A172 (cell line): ENCODE measurements at places on chromosomes 16 and 17. TPM values are rescaled to one million over a fixed set of nuclear protein-coding genes. Genes with fewer than 3 reads are reported as not detected.

TPSD1 gene
- total RNA-seq: not detected in 2 replicates

GRCh38 chr17:76681222-76682137, 29.3 kb downstream of the MXRA7 start:
- peak; percentile 78 for DNase-seq

DPEP2 gene
- total RNA-seq: not detected in 2 replicates

DNA sequence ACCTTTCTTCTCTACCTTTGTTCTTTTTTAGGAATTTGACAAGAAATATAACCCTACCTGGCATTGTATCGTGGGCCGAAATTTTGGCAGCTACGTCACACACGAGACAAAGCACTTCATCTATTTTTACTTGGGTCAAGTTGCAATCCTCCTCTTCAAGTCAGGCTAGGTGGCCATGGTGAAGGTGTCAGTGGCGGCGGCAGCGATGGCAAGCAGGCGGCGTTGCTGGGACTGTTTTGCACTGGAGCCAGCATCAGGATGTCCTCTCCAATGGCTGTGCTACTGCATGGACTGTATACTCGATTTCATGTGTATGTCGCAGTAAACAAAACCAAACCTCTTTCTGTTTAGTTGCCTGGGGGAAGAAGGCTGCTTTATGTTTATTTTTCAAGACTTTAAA, 5.9 kb downstream of the DYNLL2 start:
- no peak for DNase-seq

- DNase-seq: no peak
Measured at GRCh38 chr17:251531-251930, 70.1 kb upstream of the DOC2B start.

DNA sequence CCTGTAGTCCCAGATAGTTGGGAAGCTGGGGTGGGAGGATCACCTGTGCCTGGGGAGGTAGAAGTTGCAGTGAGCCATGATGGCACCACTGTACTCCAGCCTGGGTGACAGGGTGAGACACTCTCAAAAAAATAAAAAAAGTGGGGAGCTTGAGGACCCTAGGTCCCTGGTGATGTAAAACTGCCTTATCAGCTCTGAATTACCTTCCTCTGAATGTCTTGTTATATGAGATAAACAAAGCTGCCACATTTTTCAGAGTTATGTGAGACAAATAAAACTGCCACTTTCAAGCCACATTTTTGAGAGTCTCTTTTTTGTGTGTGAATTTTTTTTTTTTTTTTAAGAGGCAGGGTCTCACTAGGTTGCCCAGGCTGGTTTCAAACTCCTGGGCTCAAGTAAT, 32.0 kb upstream of the B4GALNT2 start:
- DNase-seq: no peak

DNA sequence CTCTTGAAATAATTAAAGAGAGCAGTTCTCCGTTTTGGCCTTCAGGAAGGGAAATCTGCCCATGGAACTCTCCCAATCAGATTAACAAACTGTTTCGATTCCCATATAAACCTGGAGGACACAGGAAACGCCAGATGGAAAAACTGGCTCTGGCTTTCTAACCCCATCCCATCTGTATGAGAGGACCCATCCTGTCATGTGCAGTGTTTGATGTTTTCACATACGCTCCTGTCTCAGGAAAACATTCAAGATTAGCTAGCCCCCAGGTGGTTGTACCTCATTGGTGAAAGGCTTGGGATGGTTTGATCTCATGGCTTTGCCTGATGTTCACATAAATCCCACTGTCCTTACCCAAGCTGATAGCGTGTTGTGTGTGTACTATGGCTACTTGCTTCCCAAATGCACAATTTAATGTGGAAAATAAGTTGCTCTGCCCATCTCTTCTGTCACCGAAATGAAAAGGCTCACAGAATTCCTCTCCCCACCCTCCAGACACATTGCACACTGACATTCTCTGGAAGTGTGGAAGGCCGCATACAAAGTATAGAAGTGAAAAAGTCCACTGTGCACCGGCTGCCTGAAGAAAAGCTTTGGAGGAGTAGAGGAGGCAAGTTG, 18.2 kb upstream of the ERN1 start:
- DNase-seq: no peak

GRCh38 chr17:60165971-60166370, 16.2 kb downstream of the CA4 start:
- DNase-seq: peak; percentile 56

DNA sequence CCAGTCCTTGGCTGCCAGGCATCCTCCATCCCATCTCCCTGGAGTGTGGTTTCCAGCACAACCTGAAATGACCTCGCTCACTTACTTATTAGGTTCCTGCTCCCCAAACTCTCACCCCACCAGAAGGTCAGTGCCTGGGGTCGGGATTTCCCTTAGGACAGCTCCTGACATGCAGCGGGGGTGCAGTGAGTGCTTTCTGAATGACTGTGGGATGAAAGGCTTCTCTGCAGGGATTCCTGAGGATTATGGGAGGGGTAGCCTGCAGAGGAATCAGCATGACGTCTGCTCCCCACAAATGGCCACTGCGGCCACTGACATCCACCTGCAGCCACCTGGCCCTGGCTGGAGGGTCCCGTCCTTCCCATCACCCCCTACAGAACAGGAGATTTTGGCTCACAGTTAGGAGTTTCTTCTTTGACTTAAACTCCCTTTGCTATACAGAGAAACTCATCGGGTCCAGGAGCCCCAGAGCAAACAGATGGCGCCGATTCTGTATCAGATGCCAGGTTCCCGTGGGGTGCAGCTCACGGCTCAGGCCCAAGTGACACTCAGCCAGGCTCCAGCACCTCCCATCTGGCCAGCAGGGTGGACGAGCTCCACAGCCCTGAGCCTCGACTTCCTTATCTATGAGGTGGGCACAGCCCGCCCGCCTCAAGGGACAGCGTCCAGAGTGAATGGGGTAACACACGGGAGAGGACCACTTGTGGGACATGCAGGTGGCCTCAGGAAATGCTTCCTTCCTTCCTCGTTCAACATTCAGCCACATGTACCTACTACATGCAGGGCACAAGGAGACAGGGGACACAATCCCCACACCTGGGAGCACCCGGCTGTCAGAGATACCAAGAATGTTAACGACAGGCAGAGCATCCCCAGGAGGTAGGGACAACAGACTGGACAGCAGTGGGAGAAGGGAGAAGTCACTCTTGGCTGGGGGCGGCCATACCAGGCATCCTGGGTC, 69.8 kb downstream of the RMI2 start:
- DNase-seq: no peak

SYNRG gene
- total RNA-seq: 7.4 and 9.0 TPM in 2 replicates

DNA sequence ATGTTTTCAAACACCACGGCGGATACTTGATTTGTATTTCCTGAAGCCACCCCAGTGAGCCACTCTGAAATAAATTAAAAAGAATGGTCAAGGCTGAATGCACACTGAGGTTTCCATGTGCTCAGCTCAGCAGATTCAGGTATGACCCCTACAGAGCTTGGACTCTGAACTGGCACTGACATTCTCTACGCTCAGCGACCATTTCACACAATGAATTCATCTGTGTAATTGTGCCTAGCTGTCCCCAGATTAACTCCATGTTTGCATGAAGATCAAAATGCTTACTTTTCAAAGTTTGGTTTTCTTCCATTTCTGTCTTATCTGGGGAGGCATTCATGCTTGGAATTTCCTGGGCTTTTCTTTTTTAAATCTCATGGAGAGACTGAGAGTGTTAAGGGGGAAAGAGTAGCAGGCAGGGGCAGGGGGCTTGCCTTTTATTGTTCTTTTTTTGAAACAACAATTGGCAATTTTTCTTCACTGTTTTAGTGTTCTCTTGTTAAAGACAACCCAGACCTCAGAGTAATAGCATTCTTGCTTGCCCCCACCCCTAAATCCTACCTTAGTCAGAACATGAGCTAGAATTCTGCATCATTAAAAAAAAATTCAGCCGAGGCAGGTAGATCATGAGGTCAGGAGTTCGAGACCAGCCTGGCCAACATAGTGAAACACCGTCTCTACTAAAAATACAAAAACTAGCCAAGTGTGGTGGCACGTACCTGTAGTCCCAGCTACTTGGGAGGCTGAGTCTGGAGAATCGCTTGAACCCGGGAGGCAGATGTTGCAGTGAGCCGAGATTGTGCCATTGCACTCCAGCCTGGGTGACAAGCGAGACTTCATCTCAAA, 85.5 kb upstream of the HNF1B start:
- no peak for DNase-seq

EIF4A3 gene
- 157 and 184 TPM in 2 replicates for total RNA-seq

MRPL38 gene
- total RNA-seq: 55.1 and 58.4 TPM in 2 replicates

GRCh38 chr17:72723711-72724110, 368.8 kb downstream of the SLC39A11 start:
- DNase-seq: no peak

WNK4 gene
- 0.34 and 0.50 TPM in 2 replicates for total RNA-seq

- DNase-seq: no peak
Measured at GRCh38 chr17:63399856-63400255, 46.2 kb downstream of the CYB561 start.

- peak; percentile 88 for DNase-seq
Measured at GRCh38 chr17:16521070-16521727, 29.2 kb upstream of the LRRC75A start.

DNA sequence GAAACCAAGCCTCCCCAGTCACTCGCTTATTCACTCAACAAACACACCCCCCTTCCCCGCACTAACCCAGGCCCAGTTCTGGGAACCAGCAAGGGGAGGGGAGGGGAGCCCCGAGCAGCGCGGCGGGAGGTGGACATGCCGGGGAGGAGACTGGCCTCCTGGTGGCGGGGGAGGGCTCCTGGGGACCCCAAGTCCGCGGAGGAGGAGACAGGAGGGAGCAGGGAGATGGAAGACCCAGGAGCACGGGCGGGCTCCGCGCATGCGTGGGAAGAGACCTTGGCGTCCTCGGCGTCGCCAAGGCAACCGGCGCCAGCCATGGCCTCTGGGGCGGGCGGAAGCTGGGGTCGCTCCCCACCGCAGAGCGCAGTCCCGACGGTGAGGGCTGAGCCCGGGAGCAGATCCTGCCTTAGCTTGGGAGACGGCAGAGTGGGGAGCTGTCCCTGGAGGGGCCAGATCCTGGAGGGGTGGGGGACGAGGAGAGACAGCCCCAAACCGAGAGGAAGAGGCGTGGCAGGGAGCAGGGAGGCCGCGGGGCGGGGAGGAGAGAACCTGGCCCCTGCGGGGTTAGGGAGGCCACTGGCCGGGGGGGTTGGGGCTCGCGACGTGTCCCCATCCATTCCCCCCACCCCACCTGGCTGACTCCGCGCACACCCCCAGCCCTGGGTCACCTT, at the start of gene PRR29:
Gene PRR29 (plus strand): TSS at position 302 of the 671 bp plus-strand sequence. CDS start 14 bp downstream, at position 316.
- DNase-seq: peak; percentile 18

DNA sequence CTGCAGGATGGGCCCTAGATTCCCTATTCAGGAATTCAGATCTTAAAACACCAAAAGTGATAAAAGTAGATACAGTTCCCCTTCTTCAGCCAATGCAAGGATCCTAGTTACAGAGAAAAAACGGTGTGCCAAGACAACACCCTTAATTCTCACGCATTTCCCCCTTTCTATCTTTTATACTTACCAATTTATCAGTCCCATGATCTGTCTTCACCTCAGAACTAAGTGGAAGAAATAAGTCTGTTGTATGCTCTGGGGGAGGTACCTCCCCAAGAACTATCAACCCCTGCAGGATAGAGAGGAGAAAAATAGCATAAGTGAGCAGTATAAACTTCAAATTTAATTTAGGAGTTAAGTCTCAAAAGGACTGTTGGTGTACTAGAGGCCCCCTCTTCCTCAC, 83.2 kb downstream of the STH start:
- no peak for DNase-seq

USH1G gene
- 0.28 TPM in 1 of 2 replicates, not detected in the other for total RNA-seq

DHRS7C gene
- not detected in 2 replicates for total RNA-seq

GRCh38 chr17:76481071-76481655, 13.8 kb downstream of the AANAT start:
- DNase-seq: no peak

OSGIN1 gene
- 6.2 and 10.6 TPM in 2 replicates for total RNA-seq

CCL1 gene
- total RNA-seq: not detected in 2 replicates

- peak; percentile 44 for DNase-seq
Measured at GRCh38 chr16:11349599-11350276, 4.5 kb downstream of the RMI2 start.

DNA sequence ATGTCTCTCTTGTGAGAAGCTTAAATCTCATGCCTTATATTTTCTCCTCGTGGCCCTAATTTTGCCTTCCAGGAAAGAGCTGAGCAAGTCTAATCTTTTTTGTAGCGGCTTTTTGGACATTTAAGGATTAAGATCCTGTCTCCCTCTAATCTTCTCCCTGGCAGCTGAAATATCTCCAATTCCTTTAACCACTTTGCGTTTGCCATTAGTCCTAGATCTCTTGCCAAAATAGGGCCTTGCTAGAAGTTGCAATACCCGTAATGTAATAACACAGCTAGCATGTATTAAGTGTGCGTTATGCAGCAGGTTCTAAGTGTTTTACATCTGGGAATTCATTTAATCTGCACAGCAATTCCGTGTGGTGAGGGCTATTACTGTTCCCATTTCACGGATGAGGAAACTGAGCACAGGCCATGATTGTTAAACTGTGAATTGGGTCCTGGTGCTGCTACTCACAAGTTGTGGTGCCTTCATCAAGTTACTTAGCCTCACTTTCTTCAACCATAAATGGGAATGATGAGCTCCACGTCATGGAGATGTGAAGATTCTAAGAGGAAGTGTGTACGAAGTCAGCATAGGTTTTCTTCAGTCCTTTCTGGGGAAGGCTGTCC, 198.9 kb upstream of the ASIC2 start:
- no peak for DNase-seq

GRCh38 chr16:17433577-17434451, 36.9 kb downstream of the XYLT1 start:
- DNase-seq: no peak

DNA sequence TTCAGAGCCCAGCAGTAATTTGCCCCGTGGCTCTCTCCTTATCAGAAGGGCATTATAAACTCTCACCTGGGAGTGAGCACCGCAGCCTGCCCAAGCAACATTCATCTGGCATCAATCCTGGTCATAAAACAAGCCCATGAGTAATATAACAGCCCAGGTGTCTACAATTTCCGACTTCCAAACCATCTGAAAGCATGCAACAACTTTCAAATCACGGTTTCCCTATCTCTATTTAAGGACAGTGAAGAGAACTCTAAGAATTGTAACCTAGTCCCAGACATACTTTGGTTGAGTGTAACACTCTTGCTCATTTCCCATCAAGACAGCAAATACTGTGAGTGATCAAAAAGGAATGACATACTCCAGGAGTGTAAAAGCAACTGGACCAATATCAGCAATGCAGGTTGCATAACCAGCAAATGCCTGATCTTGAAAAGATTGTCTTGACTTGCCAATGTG, 487.4 kb upstream of the SOX9 start:
- DNase-seq: peak; percentile 88

- DNase-seq: no peak
Measured at GRCh38 chr16:77760800-77761199, 27.6 kb upstream of the VAT1L start.

GRCh38 chr17:76208120-76208519, 32.2 kb downstream of the RNF157 start:
- DNase-seq: no peak

- peak; percentile 30 for DNase-seq
Measured at GRCh38 chr17:47987240-47987835, 16.4 kb downstream of the CDK5RAP3 start.

GRCh38 chr17:29870836-29871465, 59.1 kb downstream of the SSH2 start:
- no peak for DNase-seq

GRCh38 chr17:3636908-3637373, 381 bp downstream of the CTNS start:
- no peak for DNase-seq
